Thymus (tissue), 14 donors: ENCODE measurements at places on chromosomes 1 and 21. TPM values are rescaled to one million over a fixed set of nuclear protein-coding genes. Genes with fewer than 3 reads are reported as not detected.

The SLAMF1 gene
- 46.6 TPM for total RNA-seq

DNA sequence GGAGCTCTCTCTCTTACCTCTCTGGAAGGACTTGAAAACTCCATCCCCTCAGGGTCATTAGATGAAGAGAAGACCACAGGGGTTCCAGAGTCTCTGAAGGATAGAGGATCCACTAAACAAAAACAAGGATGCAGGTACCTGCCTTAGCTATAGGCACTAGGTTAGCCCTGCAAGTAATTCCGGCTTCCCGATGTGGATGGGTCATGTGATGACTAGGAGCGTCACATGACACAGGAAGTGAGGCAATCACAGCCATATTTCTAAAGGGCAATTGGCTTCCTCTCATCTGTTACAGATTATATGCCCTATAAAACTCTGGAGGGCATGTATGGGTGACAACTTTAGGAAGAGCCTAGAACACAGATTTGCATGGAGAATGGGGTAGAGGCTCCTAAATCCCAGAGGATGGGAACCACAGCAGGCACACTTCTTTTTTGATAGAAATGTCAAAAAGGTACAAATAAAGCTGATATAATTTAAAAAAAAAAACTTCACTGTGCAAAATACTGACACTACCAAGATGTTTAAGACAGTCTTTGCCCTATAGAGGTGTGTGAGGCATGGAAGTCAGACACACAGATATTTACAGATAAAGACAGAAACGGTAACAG is 14.1 kb downstream of the ENTREP3 start:
- no peak for DNase-seq

The ZYG11A gene
- 0.90 TPM for total RNA-seq

GRCh38 chr1:63777286-63777685 is 3.5 kb downstream of the ROR1 start:
- DNase-seq = no peak

- no peak for DNase-seq
These were observed 92.1 kb upstream of the RGS18 start for GRCh38 chr1:192066202-192066601.

The MATN1 gene
- 0.14 TPM for total RNA-seq

The LHX4 gene
- 0.05 TPM for total RNA-seq

The PLA2G2D gene
- 0.52 TPM for total RNA-seq

The RIIAD1 gene
- not detected for total RNA-seq

The TRIM17 gene
- total RNA-seq = 0.09 TPM

The OR6K3 gene
- total RNA-seq = not detected

The WNT2B gene
- total RNA-seq = 0.42 TPM

The KHDRBS1 gene
- total RNA-seq = 71.8 TPM

- DNase-seq = no peak
These were observed 33.3 kb downstream of the YARS1 start for GRCh38 chr1:32783851-32784250.

The SELP gene
- total RNA-seq = 1.0 TPM

The GLRX2 gene
- 6.5 TPM for total RNA-seq

DNA sequence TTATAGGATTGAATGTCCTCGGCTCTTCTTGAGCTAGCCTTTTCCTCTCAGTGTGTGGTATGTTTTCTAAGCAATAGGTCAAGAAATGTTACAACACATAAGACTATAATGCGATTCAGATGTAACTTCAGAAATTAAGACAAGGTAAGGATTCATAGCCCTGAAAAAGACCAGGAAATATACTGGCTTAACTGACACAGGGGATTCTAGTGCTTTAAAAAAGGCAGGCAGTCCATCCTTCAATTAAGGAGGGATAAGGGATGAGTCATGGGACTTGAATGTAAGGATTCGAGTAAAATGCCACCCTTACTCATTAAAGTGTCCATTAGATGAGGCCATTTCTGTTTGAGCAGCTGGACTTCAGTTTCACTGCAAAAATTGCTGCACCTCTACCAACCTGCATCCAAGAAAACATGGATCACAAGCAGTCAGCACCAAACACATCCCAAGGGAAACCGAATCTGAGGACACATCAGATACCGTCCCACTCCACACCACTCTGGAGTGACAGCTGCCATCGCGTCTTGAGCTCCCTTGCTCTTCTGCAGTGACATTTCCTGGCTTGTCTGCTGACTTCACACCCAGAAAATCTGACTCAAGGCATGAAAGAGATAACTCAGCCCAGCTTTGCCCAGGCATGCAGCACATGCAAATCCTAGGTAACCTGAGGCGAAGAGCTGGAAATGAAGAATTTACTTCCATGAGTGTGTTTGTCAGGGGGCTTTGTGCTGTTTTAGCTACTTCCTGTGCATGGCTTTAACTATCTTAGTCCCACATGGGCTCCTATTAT is 37.8 kb downstream of the NGF start:
- no peak for DNase-seq

The CD1B gene
- total RNA-seq = 456 TPM

DNA sequence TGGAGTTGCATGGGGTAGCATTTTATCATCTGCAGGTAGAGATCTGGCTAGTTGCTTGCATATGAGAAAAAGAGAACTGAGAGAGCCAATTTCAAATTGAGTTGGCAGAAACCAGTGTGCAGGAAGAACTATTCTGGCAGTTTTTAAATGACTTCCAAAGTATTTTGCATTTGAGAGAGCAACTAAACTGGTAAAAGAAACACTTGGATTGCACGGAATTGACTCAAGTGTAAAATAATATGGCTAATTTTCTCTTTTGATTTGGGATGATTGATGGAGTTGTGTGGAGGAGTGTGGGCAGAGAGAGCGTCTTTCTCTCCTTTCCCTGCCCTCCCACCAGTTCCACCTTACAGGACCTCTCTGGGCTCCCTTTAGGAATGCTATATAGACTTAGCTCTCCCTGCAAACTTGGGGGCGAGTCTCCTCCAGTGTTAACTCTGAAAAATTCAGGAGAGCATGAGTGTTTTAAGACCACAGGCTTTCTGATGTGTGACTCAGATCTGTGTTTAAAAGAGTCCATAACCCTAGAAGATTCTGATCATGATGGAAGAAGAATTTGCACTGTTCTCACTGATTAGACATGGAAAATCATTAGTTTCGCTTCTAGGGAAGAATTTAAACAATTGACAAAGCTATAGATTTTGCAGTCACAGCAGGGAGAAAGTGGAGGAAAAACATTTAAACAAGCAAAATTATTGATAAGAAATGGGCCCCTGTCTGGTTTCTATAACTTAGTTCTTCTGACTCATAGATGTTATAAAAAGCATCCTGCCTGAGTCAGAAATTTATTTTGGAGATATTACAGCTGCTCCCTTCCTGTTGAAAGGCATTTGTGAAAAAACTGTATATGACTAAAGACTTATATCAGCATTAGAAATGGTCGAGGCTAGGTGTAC is 24.9 kb upstream of the CTBS start:
- no peak for DNase-seq

DNA sequence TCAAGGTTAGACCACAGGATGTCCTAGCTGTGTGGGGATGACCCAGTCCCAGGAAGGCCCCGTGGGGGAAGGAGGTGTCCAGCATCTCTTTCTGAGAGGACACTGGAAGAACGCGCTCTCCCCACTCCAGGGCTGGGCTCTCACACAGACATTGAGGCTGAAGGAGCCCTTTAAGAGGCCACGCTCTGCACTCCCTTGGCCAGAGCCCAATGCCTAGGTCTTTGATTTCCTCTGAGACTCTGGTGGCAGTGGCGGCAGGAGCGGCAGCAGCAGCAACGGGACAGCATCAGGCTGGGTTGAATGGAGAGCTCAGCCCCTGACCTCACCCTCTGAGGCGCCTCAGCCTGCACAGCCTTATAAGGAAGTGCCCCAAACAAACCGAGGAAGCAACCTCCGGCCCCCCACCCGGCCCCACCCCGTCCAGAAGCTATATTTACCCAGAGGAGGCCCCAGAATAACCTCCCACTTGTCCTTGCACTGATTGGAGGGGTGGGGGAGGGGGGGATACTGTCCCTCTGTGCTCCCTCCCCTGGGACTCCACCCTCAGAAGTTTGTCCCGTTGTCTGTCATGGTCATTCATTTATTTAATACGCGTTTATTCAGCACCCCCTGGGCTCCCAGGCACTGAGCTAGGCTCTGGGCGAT is 12.3 kb downstream of the NES start:
- no peak for DNase-seq

- no peak for DNase-seq
These were observed 84.2 kb downstream of the CDC7 start for GRCh38 chr1:91584878-91585277.

DNA sequence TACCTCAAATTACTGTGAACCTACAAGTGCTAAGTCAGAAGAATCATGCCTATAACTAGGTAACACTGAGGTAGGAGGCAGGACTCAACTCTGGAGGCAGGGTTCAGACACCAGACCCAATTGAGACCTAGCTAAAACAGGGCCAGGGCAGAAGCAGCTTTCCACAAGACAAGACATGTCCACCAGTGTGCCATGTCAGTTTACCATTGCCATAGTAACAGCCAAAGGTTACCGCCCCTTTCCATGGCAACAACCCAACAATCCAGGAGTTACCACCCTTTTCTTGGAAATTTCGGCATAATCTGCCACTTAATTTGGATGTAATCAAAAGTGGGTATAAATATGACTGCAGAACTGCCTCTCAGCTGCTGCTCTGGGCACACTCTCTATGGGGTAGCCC is 432.3 kb downstream of the DPYD start:
- DNase-seq = no peak

DNA sequence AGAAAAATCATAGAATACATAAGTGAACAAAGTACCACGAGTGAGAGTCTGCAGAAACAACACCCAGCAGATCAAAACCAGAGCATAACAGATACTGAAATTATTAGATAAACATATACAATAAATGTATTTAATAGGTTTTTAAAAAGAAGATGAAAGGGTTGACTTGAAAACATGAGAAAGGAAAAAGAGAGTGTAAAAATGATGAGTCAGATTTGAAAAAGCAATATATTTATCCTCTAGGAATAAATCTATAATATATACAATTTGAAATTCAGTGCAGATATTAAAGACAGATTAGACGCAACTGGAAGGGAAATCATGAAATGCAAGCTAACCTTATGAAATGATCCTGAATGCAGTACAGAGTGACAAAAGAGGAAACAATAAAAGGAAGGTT is 170.2 kb upstream of the RUNX1 start:
- no peak for DNase-seq

GRCh38 chr1:23593556-23594148 is 34.4 kb upstream of the ID3 start:
- DNase-seq = no peak

DNA sequence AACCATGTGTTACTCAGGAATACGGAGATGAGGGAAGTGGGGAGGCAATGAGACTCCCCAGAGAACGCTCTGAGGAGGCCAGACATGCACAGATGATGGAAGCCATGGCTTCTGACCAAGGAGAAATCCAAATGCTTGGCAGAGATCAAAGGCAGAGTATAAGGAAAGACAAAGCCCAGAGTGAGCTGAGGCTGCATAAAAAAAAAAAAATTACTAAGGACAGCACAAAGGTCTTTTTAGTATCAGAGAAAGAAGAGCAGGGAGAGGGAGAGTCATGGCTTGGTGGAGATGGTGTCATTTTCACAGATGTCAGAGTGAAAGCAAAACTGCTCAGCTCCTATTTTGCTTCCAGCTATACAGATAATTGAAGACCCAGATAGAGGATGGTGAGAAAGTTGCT is 8.1 kb upstream of the NCF2 start:
- DNase-seq = no peak

- DNase-seq = no peak
These were observed 171.2 kb downstream of the ETS2 start for GRCh38 chr21:38976900-38977299.

DNA sequence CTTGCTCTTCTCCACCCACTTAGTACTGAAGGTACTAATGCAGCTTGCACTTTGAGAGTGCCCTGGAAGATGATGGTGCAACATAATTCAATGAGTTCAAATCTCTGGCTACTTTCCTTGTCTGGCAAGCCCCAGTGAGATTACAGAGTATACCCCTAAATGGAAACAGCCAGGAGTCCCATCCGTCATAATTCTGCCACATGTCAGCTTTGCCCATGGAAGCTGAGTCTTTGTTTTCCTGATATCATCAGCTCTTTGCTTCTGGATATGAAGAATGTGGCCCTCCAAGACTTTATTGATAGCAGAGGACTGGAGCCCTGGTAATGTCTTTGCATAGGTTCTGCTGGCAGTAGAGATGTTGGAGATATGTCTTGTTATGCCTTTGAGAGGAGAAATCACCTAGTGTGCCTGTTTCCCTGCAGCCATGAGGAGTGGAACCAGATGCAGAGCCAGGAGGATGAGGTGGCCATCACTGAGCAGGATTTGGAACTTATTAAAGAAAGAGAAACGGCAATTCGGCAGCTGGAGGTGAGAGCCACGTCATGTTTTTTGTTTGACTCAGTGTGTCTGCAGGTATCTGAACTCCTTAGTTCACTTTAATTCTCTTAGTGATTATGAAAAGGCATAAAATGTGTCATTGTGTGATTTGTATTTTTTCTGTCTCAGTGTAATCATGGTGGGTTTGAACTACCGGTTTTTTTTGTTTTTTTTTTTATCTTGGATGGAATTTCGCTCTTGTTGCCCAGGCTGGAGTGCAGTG is 18.7 kb upstream of the PPP1R8 start:
- no peak for DNase-seq

DNA sequence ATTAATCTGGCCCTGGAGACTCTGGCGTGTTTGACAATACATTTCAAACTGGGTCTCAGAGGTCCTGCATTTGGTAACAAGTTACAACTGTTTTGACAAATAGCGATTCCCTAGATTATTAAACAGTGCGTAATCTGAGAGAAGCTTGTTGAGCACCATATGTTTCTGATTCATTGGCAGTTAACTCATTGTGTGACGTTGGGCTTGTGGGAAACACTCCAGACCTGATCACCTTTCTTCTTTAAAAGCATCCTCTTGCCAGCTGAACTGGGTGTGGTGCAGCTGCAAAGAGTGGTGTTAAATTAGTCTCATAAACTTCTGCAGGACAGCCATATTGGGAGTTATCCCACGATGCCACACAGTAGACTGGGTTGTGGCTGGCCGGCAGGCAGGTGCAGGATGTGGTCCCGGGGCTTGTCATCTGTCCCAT is 82.7 kb downstream of the CDC7 start:
- no peak for DNase-seq

DNA sequence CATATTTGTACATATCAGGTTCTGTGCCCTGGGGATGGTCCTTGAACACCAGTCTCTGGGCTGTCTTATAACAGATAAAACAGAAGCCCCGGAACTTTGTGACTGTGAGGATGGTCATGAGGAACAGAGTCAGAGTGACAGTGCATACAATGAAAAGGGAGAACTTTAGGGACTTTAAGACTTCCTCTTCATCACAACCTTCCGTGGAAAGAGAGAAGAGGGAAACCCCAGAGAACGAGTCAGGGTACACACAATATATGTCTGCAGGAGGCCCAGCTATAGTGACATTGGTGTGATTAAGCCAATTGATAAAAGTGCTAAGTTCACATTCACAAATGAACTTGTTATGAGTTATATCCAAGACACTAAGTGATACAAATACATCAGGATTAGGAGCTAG is 32.1 kb downstream of the TLR5 start:
- DNase-seq = no peak

GRCh38 chr1:36321119-36321951 is 2.1 kb downstream of the EVA1B start:
- no peak for DNase-seq

DNA sequence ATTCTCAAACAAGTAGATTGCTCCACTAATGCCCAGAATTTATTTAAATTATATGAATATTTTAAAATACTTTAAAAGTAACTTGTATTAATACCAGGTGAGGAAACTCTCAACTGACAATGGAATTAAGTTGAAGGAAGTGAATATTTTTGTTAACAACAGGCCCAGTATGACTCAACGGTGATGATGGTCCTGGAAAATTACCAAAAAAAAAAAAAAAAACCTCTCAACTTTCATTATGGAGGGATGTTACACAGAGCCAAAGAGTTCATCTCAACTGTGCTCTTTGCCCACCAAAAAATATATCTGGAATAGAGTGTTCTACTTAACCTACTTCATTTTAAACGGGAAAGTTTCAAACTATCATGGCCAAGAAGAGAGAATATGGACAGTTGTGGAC is 28.3 kb downstream of the CFH start:
- no peak for DNase-seq
